ENCODE measurements at places on chromosomes 4 and X.

GRCh38 chr4:17385403-17385802 is 126.5 kb downstream of the QDPR start:
- peak; percentile 39 for DNase-seq

GRCh38 chr4:6501171-6501570 is 28.8 kb upstream of the PPP2R2C start:
- DNase-seq: no peak

DNA sequence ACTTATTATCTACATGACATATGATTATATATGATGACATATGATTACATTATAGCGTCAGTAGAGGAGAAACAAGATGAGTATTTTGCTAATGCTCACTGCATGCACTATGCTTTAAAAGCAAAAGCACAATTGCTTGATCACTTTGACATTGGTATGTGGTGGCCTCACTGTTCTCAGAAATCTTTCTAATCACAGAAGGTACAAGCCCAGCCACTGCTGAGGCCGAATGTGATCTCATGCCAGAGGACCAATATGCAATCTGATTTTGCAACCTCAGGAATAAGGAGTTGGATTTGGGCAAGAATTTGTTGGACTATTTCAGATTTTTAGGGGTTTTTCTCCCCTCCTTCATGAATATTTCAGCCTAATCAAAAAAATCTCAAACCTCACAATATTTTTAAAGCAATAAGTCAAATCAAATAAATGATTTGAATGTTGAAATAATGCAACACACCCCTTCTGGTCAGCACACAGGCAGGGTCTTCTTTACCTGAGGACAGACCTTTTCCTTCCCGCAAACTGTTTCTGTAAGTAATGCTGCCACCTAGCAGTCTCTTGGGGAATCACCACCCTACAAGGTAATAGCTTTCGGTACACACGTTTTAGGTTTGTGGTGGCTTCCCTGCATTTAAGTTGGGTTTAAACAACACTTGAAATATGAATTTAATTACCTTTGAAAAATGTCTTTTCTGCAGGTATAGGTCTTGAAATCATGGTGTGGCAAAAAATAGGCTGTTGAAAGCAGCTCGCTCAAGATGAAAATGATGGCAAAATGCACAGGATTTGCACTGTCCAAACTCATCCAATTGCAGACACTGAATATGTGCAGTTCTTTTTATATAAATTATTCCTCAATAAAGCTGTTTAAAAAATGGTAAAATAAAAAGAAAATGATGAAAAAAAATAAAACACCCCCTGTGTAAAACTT is 4.8 kb upstream of the CXCL13 start:
- DNase-seq: peak; percentile 38

DNA sequence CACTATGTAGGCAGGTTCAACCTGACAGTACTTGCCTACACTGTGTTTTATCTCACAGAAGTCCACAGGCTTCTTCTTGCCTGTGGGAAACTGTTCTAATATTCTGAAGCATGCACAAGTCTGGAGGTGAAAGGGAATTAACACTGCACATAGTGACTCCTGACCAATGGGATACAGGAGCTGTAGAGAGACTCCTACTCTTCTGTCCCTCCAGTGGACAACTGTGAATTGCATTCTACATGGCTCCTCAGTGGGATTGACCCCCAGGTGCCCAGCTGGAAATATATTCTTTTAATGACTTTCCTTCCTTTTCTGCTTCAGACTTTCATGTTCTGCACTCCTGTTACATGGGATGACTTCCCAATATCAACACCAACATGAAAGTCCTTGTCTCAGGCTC is 8.2 kb upstream of the YIPF6 start:
- DNase-seq: no peak

DNA sequence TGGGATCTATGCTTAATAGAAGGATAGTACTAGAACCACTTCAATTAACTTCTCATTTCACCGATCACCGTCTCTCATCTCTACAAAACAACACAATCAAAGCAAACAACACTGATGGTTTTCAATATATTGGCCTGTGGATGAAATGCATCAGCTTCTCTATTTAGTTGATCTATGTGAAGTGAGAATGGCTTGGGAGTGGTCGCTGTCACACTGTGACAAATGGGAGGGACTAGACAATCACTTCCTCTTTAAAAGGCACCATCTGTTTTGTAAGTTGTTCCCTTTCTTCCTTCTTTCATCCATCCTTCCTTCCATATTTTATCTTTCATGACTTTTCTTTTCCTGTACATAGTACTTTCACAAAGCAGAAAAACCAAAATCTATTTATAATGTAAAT is 23.9 kb upstream of the NWD2 start:
- DNase-seq: no peak

GRCh38 chr4:87073199-87074120 is 138.6 kb downstream of the AFF1 start:
- DNase-seq: peak; percentile 88

- no peak for DNase-seq
Measured at GRCh38 chrX:110322603-110323002, 4.7 kb upstream of the AMMECR1 start.

DNA sequence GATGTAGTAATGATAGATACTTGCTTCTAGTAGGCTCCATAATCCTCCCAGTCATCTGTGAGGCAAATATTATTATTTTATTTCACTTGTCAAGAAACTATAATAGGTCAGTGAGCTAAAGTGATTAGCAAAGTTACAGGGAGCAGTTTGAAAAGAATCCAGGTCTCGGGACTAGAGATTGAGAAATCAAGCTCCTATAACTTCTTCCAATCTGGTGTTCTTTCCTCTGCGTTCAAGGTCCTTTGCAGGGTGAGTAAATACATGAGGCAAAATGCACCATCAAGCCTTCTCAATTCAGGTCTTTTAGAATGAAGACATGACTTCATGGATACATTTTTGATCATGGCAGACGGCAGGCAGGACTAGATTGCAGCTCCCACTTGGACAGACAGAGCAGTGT is 150.4 kb downstream of the FRAS1 start:
- no peak for DNase-seq

DNA sequence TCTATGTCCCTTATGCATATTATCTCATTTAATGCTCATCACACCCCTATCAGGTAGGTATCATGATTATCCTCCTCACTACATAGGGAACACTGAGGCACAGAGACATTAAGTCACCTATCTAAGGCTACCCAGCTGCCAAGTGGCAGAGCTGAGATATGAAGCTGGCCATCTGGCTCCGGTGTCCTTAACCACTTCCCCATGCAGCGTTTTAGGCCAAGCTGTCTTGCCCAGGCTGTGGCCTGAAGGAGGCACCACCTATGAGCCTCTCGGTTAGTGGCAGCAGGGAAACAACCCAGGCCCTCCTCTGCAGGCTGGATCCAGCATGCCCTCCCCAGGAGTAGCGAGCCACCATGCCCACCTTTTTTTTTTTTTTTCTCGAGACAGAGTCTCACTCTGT is 16.3 kb downstream of the PJA1 start:
- DNase-seq: no peak

DNA sequence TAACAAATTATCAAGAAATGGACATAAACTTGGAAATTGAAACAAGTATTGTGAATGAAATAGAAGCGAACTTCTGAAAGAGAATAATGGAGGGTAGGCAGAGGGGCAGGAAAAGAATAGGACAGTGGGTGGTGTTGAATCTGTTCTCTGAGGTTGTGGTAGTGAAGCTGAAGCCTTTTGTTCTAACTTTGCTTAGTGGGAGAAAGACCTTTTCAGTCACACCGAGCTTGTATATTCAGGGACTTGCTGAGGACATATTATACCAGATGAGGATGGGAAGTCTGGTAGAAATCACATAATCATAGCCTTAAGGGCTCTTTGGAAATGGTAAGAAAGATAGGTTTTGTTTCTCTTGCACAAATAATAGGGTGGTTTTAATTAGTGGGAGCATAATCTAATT is 115.4 kb upstream of the NDST4 start:
- DNase-seq: no peak

DNA sequence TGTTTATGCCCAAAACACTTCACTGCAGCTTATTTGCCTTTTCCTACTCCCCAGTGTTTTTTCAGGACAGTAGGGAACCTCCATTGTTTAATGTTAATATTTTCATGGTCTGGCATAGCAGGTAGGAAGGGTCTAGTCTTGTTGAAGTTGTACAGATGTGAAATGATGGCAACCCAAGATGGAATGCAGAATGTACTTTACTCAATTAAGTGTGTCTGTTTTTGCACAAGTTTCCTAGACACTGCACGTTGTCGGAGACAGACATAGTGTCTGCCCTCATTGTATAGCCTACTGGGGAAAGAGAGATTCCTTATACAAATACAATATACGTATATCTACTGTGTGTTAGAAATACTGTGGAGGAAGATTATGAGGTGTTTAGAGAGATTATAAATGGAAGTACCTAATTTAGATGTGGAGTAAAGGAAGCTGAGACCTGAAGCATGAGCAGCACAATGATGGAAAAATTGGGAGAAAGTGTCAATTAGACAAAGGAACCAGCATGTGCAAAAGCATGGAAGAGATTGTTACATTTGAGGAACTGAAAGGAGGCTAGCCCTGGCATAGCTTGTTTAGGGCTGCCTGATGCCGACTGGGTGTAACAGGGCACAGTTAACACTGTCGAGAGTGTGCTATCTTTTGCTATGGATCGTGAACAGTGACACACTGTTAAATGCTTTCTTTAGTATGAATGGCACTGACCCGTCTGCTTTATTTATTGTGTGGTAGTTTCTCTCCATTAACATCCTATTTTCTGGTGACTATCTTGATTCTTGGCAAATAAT is 18.4 kb downstream of the CPEB2 start:
- DNase-seq: no peak

- no peak for DNase-seq
Measured at GRCh38 chrX:101357166-101357795, 8.7 kb upstream of the TIMM8A start.

Measured in NCI-H2029 treated with DMSO at 0.1 percent for 48 hours (cell line).